Stimulated activated CD4-positive, alpha-beta T cell treated with anti-CD3 and anti-CD28 coated beads, Interleukin-4, amount 100 ng/mL, for 4 hours (primary cell): ENCODE measurements at places on chromosomes 13 and 19.

- no peak for DNase-seq
Measured at GRCh38 chr13:27427641-27428040, 3.2 kb downstream of the GTF3A start.

DNA sequence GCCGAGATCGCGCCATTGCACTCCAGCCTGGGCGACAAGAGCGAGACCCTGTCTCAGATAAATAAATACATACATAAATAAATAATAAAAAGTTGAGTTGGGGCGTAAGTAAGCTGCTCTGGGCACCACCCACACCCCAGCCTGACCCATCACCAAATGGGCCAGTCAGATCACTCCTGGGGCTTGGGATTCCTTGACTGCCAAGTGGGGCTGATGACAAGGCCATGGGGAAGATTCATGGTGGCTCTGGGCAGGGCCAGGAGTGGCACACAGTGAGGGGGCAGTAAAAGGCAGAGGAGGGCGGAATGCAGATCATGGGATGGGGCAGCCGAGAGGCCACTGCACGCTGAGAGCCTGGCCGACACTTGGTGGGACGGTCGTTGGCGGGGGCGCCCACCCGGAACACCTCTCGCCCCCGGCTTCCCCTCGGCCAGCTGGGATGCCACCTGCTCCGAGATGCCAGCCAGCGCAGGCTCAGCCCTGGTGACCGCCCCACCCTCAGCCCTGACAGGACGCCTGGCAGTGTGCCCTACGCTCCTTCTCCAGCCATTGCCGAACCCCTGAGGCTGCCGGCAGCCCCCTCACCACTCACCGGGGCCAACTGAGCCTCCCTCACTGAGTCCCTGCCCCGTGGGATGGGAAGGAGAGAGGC lies 10.9 kb downstream of the ZNF653 start:
- no peak for DNase-seq

DNA sequence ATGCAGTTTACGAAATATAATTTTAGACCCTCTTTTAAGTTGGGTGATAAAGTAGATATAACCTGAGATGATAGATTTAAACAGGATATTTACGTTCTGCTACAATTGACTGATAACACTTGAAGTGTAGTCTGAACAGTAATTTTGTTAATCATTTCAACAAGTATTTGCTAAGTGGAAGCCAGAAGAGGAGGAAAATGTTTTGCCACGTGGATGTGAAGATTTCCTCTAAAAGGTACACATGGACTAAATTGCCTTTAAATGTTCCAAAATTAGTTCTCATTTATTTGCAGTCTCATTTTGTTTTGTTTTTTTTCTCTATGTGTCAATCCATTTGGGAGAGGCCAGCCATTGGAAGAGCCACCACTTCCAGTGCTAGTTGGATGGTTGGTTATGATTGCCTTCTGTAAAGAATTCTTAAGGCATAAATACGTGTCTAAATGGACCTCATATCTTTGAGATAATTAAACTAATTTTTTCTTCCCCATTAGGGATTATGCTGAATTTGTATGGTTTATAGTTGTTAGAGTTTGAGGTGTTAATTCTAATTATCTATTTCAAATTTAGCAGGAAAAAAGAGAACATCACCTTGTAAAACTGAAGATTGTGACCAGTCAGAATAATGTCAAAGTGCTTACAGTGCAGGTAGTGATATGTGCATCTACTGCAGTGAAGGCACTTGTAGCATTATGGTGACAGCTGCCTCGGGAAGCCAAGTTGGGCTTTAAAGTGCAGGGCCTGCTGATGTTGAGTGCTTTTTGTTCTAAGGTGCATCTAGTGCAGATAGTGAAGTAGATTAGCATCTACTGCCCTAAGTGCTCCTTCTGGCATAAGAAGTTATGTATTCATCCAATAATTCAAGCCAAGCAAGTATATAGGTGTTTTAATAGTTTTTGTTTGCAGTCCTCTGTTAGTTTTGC lies 2.8 kb downstream of the MIR17HG start:
- no peak for DNase-seq

- no peak for DNase-seq
Measured at GRCh38 chr13:25899952-25900351, 151.9 kb downstream of the SHISA2 start.

GRCh38 chr13:66341635-66342377 lies 888.3 kb downstream of the PCDH9 start:
- no peak for DNase-seq

DNA sequence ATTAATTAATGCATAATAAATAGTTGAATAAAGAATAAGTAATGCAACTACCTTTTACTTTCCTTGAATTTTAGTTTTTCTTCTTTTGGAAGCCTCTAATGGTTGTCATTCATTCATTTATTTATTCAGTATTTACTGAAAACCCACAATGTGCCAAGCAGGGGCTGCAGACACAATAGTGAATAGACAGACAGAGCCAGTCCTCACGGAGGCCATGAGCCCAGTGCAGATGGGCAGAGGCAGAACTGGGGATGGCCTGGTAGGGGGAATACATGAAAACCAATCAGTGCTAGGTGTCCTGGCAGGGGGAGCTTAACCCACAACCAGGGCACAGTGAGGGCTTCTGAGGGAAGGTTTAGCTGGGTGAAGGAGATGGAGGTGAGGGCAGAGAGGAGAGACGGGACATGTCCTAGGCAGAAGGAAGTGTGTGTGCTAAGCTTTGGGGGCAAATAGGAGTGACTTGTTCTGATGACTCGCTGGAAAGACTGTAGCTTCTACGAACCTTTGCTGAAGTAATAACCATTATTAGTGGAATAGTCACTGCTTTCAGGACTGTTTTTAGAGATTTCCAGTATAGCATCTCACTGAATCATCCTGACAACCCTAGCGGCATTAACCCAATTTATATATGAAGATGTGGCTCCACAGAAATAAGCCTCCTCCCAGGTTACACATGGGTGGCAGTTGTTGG lies 55.9 kb downstream of the ERCC5 start:
- DNase-seq: no peak

DNA sequence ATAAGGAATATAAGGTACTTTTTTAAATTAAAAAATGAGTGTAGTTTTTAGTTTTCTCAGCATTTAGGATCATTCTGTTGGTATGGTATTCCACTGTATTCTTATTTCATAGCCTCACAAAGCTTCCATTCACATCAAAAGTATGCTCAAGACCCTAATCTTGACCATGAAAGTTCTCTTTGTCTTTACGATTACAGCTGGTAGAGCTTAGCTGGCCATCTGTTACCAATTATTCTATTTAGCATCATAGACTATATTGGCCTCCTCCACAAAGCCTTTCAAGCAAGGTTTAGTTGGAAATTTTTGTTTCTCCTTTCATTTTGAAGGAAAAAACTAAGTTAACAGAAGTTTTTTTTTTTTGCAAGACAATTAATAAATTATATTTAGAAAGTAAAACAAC lies 245.1 kb downstream of the KCTD12 start:
- DNase-seq: no peak

GRCh38 chr13:50167224-50167947 lies 152.1 kb downstream of the KCNRG start:
- DNase-seq: no peak

- no peak for DNase-seq
Measured at GRCh38 chr13:101798437-101798836, 346.0 kb downstream of the ITGBL1 start.

GRCh38 chr13:97386801-97387484 lies 47.0 kb upstream of the RAP2A start:
- no peak for DNase-seq

- DNase-seq: no peak
Measured at GRCh38 chr13:110343241-110343865, 36.3 kb downstream of the COL4A2 start.

DNA sequence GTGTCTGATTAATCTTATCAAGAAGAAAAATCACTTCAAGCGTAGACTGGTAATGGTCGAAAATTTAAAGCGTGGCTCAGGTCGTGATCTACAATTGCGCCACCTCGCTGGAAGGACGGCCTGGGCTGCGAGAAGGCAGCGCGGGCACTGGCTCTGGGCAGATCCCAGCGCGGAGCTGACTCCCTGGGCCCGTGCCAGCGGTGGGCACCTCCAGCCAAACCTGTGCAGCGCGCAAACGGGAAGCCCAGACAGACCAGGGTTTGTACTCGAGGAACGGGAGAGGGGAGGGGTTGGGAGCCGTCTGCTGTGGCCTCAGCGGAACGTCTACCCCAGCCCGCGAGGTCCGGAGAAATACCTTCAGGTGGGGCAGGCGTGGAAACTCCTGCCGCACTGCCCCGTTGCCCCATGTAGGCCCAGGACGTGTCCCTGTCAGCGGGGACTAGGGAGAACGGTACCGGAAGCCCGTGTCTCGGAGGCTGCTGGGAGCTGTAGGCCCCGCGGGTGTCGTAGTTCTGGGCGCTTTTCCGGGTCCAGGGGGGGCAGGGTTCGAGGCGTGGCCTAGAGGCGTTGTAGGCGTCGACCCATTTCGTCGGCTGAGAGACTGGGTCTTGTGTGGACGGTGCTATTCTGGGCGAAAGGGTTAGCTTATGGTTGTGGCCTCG lies 21.1 kb downstream of the ZNF274 start:
- DNase-seq: no peak

- no peak for DNase-seq
Measured at GRCh38 chr19:2356036-2356646, 3.9 kb upstream of the TMPRSS9 start.

- DNase-seq: no peak
Measured at GRCh38 chr19:40512110-40512472, 45.3 kb downstream of the SPTBN4 start.

DNA sequence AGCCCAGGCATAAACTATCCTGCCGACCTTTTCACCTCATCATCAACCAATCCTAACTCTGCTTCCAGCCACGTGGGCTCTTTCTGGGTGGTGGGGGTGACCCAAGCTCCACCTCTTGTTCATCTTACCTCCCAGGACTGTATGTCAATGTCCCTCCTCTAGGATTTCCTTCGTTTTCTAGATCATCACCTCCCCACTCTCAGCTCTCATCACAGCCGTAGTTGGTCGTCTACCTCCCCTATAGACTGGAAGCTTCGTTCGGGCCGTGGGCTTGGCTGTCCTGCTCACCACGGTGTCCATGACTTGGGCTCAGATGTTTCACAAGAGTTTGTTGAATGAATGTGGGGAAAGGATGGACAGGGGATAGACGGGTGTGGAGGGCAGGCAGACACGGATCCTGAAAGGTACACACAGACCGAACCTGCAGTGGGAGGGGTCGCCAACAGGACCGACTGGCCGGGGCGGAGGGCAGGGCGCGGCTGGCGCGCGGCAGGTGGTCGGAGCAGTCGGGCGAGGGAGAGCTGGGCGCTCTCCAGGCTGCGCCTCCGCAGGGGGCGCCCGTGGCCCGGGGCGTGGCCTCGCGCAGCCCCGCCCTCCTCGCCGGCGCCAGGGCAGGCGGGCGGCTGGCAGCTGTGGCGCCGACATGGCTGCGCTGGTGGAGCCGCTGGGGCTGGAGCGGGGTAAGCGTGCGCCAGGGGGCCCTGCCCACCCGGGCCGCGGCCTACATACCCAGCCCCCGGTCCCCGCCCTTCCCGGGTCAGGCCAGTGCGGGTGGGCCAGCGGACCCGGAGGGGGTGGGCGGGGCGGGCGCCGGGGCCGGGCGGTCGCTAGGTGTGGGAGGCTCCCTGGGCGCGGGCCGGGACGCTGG lies at the start of gene LIN7B:
Gene LIN7B (plus strand): TSS at position 609 of the 868 bp plus-strand sequence. CDS start 35 bp downstream, at position 644.
- DNase-seq: peak; percentile 73

DNA sequence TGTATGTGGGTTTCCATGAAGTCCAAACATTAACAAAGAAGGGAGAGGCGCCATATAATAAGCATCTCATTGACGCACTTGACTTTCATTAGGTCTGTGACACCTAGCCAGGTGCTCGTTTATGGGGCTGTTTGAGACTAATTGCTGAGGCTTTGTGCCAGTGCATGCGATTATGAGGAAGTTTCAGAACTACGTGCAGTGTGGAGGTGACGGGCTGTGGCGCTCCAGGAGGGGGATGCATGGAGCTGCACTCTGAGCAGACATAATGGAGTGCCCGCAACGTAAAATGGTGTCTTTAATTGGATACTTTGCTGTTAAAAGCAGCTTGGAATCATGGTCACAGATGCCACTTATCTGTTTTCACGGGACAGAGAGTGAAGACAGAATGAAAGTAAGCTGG lies 223.2 kb downstream of the FGF9 start:
- DNase-seq: no peak

- no peak for DNase-seq
Measured at GRCh38 chr19:39518975-39519374, 4.0 kb downstream of the SELENOV start.

DNA sequence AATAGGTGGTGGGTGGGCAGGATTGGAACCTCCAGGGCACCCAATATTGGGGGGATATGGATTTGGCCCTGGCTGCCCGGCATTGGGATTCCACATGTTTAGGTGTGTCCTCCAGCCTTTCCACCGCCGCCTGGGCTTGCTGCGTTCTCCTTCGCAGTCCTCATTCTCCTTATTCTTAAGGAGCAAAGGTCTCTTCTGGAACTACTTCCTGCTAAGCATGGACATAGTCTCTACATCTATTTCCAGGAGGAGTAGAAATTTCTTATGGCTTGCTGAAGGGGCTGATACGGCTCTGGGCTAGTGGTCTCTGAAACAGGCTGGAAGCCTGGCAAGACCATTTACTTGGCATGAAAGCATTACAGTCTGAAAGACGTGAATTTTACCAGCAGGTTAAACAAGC lies 9.2 kb upstream of the FCGBP start:
- no peak for DNase-seq

- DNase-seq: no peak
Measured at GRCh38 chr13:105672881-105673280, 862.6 kb downstream of the EFNB2 start.

DNA sequence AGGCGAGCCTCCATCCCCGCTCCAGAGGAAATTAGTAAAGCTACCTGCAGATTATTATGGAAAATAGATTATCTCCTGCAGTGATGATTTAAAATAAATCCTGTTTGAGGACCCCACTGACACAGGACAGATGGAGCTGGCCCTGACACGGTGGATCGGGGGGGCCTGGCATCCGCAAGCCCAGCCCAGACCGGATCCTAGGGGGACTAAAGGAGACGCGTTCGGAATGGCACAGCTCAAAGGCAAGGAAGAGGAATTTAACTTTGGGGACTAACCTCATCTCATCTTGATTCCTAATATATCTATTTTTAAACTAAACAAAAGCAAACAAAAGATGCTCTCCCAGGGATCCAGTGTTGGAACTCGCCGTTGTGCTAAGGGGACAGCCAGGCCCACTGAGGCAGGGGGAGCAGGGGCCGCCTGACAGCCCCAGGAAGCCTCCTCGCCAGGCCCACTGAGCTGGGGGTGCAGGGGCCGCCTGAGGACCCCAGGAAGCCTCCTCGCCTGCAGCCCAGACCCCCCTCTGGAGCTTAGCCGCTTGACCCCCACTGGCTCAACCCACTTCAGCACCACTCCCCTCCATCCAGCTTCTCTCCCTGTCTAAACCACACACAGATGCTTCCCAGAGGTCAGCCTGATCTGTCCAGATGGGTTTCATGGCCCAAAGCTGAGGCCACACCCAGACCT lies 78.6 kb downstream of the SPACA7 start:
- DNase-seq: no peak
